ENCODE measurements at places on chromosomes 2 and 18. TPM values are rescaled to one million over a fixed set of nuclear protein-coding genes. Genes with fewer than 3 reads are reported as not detected.

Gene DNAH7
- 0.09 TPM for polyA plus RNA-seq

Gene SERPINB3
- polyA plus RNA-seq = 1.1 TPM

Gene ARHGAP28
- polyA plus RNA-seq = 2.5 TPM

Gene PARD3B
- polyA plus RNA-seq = 5.0 TPM

Gene C2orf80
- polyA plus RNA-seq = not detected

Gene AQP12B
- polyA plus RNA-seq = 159 TPM

Gene TXNDC2
- not detected for polyA plus RNA-seq

Gene ERBB4
- polyA plus RNA-seq = 0.07 TPM

Gene BCL2L11
- polyA plus RNA-seq = 4.8 TPM

Gene TGFA
- 0.74 TPM for polyA plus RNA-seq

Gene DPYSL5
- polyA plus RNA-seq = 0.01 TPM

Gene DTNA
- polyA plus RNA-seq = 15.2 TPM

Gene BCS1L
- polyA plus RNA-seq = 39.2 TPM

Gene CACNB4
- 0.45 TPM for polyA plus RNA-seq

Gene CD28
- polyA plus RNA-seq = 2.0 TPM

Gene SPP2
- not detected for polyA plus RNA-seq

Gene ATF2
- 16.2 TPM for polyA plus RNA-seq

Gene ALLC
- polyA plus RNA-seq = 0.04 TPM

Gene PMAIP1
- polyA plus RNA-seq = 1.6 TPM

Gene HNMT
- polyA plus RNA-seq = 79.5 TPM

Gene MYO3B
- polyA plus RNA-seq = not detected

Gene UGT1A8
- not detected for polyA plus RNA-seq

Gene ST6GAL2
- polyA plus RNA-seq = 0.01 TPM
